Aorta (tissue), 5 donors: ENCODE measurements at places on chromosomes 4 and X. TPM values are rescaled to one million over a fixed set of nuclear protein-coding genes. Genes with fewer than 3 reads are reported as not detected.

DIAPH2 gene
- 44.8 TPM for total RNA-seq

RAI2 gene
- 24.9 TPM for total RNA-seq

GRCh38 chr4:90614371-90614770 lies 487.2 kb downstream of the CCSER1 start:
- no peak for DNase-seq

GALNTL6 gene
- total RNA-seq = 1.6 TPM

DNA sequence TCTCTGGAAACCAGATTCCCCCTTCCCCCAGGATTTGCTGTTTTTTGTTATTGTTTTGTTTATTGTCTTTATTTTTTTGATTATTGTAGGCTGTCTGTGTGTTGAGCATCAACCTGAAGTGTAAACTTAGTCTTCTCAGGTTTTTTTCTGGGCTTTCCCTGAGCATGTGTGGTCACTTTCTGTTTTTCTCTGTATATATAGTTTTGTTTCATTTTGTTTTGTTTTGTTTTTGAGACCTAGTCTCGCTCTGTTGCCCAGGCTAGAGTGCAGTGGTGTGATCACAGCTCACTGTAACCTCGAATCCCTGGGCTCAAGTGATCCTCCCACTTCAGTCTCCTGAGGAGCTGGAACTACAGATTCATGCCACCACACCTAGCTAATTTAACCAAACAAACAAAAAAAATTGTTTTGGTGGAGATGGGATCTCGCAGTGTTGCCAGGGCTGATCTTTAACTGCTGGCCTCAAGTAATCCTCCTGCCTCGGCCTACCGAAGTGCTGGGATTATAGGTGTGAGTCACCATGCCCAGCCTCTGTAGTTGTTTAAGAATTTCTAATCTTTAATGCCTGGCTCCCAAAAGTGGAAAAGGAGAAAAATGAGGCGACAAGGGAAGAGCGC lies 9.1 kb downstream of the IL13RA1 start:
- no peak for DNase-seq

DNA sequence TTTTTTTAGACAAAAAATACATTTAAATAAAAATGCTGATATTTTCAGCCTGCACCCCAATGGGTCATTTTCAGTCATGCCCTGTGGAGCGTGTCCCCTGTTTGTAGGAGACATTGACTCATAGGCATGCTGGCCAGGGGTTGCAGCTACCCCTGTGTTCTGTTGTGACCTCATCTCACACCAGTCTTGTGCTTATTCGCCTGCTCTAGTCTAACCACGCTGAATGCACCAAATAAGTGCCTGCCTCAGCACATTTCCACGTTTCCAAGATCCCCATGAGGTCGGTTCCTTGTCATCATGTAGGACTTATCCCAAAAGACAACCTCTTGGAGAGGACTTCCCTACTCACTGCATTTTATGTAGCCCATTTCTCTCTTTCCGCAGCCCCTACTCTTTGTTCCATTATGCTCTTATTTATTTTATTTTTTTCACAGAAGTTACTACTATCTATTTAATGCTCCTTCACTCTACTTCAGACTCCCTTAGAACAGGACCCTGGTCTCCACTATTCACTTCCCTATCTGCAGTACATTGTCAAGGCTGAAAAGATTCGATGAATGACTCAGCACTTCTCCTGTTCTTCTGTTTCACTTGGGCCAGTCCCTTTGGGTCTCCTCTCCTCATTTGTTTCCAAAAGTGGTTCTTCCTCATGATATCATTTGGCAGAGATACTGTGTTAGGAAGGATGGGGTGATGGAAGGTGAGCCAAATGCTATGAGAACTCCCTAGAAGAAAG lies 109.7 kb downstream of the MSL3 start:
- DNase-seq = no peak

GRCh38 chr4:1151541-1151940 lies 20.8 kb downstream of the SPON2 start:
- no peak for DNase-seq

DNA sequence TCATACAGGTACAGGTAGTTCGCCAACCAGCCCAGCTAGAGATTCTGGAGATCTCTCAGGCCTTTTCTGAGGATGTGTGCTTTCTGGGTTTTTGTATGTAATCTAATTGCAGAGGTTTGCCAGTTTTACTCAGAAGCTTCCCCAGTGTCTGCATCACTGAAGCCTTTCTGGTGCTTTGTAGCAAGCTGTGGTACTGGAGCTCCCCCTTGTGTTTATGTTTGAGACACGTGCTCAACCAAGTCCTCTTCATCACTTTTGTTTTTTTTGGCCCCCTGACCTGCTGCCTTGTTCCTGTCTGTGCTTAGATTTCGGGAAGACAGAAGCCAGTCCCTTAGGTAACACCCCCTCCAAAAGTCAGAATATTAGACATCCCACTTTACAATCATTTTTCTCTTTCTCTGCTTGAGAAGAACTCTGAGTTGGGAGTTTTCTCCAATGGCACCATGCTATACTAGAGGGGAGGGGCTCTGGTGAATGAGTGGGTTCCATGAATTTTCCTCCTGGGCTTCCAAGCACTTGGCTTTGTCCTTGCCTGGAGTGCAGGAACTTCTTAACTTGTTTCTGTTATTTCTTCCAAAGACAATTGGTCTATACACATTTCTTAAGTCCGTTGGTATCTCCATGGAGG lies 128.4 kb upstream of the TBC1D9 start:
- DNase-seq = no peak

DNA sequence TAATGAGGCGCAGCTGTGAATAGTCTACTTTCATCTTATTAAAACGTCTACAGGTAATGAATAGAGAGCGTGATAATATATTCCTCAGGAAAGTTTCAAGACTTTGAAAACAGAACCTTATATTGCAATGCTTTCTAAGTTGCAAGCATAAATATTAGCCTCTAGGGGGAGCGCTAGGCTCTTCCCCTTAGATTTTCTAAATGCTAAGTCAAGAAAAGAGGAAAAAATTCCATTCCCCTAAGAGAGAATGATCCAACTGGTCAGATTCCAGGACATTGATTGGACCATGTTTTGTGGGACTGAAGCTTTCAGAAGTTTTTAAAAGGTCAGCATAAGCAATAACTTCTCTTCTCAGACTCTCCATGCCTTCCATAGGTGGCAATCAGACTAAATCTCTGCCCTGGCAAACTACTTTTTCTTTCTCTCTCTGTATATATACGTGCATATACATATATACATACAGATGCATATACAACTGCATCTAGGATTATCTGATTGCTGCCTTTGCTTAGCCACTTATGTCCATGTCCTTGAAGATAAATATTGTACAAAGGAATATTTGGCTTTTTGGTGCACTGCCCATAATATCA lies 492.9 kb downstream of the INPP4B start:
- no peak for DNase-seq

DNA sequence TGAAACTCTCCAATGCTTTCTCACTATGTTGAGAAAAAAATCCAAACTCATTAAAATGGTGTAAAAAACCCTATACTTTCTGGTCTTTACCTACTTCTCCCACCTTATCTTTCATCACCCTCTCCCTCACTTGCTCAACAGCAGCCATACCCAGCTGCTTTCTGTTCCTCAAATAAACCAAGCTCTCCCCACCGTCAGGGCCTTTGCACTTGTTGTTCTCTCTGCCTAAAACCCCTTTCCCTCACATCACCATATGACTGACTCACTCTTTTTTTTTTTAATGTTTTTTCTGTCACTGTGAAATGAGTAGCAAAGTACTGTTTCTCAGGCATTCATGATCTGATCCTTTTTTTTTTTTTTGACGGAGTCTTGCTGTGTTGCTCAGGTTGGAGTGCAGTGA lies 122.3 kb upstream of the TMEM164 start:
- no peak for DNase-seq

- no peak for DNase-seq
Observed at GRCh38 chrX:47293106-47293505, 60.3 kb downstream of the USP11 start.

ADGRG4 gene
- total RNA-seq = 0.32 TPM

PASD1 gene
- not detected for total RNA-seq

- no peak for DNase-seq
Observed at GRCh38 chr4:156805696-156806095, 165.9 kb downstream of the PDGFC start.

DNA sequence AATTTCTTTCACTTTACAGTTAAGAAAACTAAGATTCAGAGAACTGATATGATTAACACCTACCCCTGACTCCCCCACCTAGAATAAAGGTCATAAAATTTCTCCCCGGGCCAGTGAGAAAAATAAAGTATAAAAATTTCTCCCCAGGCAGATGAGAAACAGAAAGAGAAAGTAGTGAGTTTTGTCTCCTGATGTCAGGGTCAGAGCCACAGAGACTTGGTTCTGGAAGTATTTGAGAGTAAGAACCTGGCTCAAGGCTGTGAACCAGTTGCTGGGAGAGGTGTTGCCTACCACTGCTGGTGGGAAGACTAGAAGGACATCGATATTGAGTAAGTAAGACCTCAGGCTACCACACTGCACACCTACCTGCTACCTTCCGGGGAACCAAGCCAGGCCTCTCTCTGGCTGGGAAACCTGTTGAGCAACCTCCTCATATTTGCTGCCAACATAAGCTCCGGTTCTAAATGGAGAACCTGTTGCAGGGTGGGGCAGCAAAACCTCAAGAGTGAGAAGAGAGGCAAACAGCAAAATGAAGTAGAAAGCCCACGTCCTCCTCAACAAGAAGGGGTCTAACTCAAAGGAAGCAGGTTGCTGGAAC lies 104.2 kb upstream of the PUDP start:
- no peak for DNase-seq

DNA sequence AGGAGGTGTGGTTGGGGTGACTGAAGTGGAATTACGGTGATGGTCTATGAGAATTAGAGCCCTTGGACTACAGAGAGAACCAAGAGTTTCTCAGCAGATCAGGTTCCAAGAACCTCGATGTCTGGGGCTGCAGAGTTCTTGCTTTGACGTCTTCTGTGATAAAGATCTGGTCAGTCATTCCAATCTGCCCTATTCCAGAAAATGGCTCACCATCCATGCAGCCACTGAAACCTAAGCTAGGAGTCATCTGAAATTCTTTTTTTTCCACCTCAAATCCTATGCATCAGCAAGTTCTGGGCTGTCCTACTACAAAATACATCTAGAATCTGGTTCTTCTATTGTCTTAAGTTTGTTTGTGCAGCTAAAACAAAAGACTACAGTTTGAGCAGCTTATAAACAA lies 254.4 kb upstream of the PGRMC2 start:
- no peak for DNase-seq

- no peak for DNase-seq
Observed at GRCh38 chr4:3642056-3642630, 109.9 kb upstream of the LRPAP1 start.

SYN1 gene
- 1.5 TPM for total RNA-seq

DNA sequence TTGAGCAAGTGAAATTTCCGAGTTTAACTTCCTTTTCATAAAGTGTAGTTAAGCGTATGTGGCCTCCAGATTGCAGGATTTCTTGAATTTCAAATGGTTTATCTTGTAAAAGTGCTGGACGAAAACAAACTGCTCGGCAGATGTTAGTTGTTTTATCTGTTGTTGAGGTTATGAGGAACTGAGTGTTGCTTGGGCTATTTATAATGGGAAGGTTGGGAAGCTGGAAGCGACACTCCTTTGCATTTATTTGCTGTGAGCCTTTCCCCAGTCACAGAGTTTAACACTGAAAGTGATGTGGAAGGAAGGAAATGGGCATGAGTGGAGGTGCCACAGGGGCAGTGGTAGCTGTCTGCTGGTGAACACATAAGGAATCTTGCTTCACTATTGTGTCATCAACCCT lies 284.9 kb downstream of the PCDH7 start:
- DNase-seq = no peak

DNA sequence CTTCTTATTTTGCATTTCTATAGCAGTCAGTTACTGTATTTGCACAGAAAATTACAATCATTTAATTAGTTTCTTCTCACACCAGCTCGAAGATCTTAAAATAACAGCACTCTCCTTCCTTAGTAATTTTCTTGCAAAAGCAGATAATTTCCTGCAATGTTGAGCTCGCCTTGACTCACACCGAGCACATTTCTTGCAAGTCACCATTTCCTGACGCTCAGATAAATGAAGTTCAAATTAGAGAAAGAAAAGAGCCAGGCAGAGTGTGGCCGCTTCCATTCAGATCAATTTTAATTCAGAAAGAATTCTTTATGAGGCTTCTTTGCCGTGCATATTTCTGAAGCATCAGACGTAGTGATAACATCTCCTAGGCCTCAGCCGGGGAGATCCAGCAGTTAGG lies 10.1 kb downstream of the SORCS2 start:
- no peak for DNase-seq

ATP1B4 gene
- total RNA-seq = not detected

MAGEA12 gene
- total RNA-seq = not detected

SULT1B1 gene
- total RNA-seq = 2.2 TPM

- DNase-seq = no peak
Observed at GRCh38 chrX:74351760-74352159, 47.8 kb downstream of the ZCCHC13 start.

GRCh38 chrX:48786341-48786800 lies at the start of gene GATA1:
GATA1 (plus strand) TSS chrX:48786590; CDS start chrX:48791110, 4,520 bp downstream.
- DNase-seq = no peak

- no peak for DNase-seq
Observed at GRCh38 chr4:108370291-108371141, 201.8 kb upstream of the LEF1 start.

DNA sequence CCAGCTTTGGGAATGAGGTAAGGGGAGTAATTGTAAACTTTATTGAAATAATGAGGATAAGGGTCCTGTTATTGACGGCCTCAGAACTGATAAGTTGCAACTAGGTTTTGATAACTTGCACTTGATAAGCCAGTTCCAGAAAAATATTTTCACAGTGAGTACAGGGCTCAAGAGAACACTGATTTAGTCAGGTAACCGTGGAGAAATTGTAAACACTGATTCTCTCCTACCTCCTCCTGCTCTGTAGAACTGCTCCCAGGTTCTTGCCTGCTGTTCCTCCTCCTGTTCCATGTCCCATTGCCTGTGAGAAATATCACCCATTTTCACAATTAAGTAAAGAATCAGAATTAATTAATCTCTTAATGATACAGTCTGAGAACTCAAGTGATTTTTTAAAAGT lies 55.0 kb upstream of the CXXC4 start:
- no peak for DNase-seq

DNA sequence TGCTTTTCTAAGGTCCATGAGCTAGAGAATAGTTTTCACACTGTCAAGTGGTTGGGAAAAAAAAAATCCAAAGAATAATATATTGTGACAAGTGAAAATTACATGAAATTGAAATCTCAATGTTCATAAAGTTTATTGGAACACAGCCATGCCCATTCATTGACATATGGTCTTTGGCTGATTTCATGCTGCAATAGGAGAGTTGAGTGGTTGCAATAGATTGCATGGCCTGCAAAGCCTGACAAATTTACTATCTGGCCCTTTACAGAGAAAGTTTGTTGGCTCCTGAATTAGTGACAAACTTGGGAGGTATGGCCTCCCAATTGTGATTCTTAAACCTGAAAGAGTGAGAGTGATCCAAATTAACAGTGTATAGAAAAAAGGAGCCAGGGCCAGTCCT lies 115.5 kb upstream of the FAM9C start:
- no peak for DNase-seq
